ENCODE measurements at places on chromosomes 2 and 18. TPM values are rescaled to one million over a fixed set of nuclear protein-coding genes. Genes with fewer than 3 reads are reported as not detected.

Gene ADI1
- 27.0 TPM for total RNA-seq

Gene FEV
- not detected for total RNA-seq

DNA sequence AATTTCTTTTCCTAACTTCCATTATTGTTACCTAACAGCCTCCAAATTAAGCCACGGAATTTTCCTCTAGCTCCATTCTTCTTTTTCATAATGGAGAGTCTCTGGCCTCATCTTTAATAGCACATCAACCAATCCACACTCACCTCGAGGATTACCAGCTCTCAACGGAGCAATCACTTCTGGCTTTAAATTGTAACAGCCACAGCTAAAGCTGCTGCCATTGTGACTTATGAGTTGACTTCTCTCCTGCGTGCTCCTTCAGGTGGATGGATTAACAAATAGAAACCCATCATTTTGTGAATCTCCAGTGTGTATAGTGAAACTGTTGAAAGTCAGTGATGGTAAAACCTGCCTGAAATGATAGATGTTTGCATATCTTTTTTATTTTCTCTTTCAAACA, 24.9 kb upstream of the SLC5A7 start:
- no peak overlapping the region for H3K27ac ChIP-seq
- H3K4me3 ChIP-seq = no peak overlapping the region
- H3K36me3 ChIP-seq = no peaks in the 10 kb centered on the region

Gene LAPTM4A
- total RNA-seq = 44.3 TPM

Gene CCDC148
- not detected for total RNA-seq

DNA sequence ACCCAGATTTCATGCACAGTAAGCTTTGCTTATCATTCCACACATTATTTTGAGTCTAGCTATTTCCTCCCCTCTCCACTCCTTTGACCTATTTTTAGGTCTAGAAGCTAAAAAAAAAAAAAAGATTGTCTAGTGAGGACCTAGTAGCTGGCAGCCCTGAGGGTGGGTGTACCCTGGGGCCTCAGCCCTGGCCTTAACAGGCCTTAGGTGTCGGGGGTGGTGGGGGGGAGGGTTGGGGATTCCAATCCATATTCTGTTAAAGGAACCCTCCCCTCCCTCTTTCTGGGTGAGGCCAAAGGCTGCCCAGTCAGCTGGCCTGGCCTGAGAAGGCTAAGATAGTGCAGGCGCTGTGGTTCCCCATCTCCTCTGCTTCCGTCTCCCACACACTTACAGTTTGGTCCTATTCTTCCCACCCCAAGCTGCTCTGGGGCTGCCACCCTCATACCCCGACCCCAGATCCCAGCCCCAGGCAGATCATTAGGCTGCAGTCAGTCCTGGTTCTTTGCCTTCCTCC, 65.5 kb upstream of the HK2 start:
- peaks cover 16% of the 10 kb centered on the region for H3K27me3 ChIP-seq
- peaks cover 18% of the 10 kb centered on the region for H3K4me1 ChIP-seq
- no peak overlapping the region for H3K4me3 ChIP-seq
- no peak overlapping the region for H3K27ac ChIP-seq

Gene MOGAT1
- not detected for total RNA-seq

DNA sequence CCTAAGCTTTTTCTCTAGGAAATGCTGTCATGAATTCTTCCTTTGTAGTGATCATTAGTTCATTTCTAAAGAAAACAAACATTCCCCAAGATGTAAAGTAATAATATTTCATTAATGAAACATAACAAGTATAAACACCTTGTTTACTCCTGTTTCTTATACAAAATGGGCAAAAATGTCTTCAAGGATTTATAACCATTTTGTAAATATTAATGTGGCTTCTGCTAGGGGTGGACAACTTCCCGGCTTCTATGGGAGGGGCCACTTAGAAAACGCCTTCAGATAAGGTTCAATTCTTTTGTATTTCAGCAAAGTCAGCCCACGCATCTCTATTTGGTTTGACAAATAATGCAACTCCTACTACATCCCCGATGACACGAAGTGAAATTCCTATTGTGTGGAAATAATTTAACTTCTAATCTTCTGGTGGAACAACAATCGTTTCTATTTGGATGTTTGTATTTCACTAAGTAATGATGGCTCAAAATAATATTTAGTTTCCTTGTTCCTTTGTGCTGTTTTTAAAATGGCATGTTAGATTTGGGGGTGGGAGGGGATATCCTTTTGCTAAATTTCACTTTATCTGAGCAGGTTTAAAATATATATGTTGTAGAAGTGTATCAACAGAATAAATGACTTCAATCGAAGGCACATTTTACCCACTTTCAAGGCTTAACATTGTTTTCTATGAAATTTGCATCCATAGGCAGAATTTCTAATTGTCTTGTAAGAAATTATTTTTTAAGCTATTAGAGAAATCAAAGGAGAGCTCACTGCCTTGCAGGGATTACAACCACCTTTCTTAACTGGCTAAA, 14.7 kb upstream of the HOXD1 start:
- DNase-seq = no peak
- H3K36me3 ChIP-seq = peaks cover 4% of the 10 kb centered on the region
- no peak overlapping the region for H3K27ac ChIP-seq
- H3K4me3 ChIP-seq = no peak overlapping the region
- H3K27me3 ChIP-seq = peaks cover 92% of the 10 kb centered on the region

DNA sequence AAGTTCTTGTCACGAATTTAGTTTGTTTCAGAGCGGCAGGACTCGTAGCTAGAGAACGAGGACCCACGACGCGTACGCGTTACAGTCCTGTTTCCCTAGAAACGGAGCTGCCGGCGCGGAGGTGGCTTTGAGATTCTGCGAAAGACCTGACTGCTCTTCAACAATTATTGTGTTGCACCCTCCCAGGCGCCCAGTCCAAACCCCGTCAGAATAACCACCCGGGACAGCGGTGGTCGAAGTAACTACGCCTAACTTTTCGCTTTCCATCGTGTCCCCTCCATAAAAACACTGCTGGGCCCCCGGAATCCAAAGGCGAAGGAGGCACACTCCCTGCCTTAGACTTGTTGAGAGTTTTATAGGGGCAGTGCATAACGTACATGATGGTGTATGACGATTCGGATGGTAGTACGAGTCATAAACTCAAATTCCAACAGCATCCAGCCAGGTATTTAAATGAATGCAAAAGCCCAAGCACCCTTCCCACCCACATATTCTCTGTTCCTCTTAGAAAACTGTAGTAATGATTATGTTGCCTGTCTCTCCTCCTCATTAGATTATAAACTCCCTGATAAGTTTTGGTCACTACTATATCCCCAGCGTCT, 651 bp upstream of the STAM2 start:
- no peak for DNase-seq
- H3K4me3 ChIP-seq = peak overlapping the region; percentile 98
- peaks cover 7% of the 10 kb centered on the region for H3K27me3 ChIP-seq

- H3K36me3 ChIP-seq = peaks cover 10% of the 10 kb centered on the region
- peaks cover 13% of the 10 kb centered on the region for H3K4me1 ChIP-seq
- no peaks in the 10 kb centered on the region for H3K27me3 ChIP-seq
- DNase-seq = no peak
- H3K27ac ChIP-seq = peak overlapping the region; percentile 51
- H3K4me3 ChIP-seq = no peak overlapping the region
Measured at GRCh38 chr18:10543277-10543676, 17.4 kb downstream of the NAPG start.
